ENCODE measurements at places on chromosomes 7 and 10.

DNA sequence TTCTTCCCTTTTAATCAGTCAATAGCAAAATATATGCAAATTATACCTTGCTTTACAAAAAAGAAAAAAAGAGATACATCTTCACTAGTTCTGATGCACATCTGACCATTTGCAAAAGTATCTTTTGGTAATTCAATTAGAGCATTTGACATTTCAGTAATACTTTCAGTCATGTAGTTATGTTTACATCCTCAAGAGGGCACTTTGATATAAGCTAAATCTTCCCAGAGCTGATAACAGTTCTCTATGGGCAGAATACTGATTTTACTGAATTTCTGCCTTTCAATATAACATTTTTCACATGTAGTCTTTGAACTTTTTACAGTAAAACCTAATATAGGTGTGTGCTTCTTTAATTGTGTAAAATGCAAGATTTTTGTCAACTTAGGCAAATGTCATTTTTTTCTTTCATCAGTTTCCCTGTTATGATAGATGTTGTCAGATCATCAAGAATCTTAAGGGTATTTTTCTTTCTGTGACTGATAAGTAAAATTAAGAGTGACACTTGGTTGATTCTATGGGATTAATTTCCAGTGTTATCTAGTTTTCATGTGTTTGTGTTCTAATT is 703.5 kb upstream of the SEMA3D start:
- DNase-seq, result no peak

DNA sequence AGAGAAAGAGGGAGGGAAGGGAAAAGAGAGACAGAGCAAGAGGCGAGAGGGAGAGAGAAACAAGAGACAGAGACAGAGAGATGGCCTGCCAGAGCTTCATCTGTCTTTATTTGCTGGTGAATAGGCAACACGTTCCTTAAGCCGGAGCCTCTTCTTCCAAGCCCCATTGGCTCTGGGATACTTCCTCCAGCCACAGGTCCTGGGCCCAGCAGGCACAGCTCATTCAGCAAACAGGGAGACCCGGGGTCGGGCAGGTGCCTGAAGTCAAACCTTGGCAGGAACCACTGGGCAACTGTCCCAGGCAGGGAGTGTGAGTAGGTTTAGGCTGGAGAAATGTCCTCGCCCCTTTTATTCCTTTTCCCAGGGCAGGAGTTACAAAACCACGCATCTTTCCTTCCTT is 68.2 kb downstream of the MYL10 start:
- no peak for DNase-seq

GRCh38 chr7:142567201-142568075 is 181.8 kb upstream of the PRSS1 start:
- no peak for DNase-seq

DNA sequence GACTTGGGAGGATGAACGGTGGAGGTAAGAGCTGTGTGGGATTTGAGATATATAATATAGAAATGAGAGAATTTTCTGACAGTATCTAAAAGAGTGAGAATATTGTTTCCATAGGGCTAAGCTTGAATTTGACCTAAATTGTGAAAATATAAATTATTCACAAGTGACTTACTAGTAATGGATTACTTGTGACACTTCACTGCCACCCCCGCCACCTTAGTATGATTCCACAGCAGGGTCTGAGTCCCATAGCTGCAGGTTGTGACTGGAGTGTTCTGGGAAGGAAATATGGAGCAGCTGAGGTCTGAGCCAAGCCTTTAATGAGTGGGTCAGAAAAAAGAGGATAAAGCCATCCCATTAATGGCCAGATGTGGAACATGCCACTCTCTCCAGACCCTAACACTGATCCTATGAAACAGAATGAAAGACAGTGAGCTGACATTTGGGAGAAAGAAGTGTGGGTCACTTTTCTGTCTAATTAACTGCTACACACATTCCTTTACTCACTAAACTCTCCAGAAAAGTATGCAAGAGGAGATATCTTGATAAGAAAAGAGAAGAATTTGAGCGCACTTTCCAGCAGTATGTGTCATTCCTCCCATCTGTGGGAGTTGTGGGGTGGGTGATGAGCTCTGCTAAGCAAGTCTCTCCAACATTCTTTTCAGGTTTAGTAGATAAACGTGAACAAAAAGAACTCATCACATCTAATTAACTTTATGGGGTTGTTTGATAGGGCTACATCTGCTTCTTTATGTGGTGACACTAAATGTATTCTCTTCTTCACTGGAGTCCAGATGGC is 1193.4 kb downstream of the SORCS3 start:
- DNase-seq, result no peak

- no peak for DNase-seq
Observed at GRCh38 chr10:113426181-113426877, 126.5 kb upstream of the HABP2 start.

DNA sequence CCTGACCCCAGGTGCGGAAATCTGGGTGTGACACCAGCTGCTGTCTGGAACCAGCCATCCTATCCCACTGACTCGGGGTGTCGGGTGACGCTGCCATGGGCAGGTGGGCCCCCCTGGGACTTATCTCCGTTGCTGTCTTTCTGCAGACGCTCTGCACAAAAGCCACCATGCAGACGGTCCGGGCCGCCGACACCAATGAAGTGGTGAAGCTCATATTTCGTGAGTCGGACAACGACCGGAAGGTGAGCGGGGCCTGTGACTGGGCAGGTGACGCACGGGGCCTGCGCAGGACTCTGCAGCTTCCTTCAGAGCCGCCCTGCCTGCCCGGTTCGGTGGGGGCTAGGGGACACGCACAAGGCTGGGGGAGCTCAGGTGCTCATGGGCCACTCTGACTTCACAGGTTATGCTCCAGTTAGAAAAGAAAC is 36.6 kb downstream of the NKX6-2 start:
- no peak for DNase-seq

DNA sequence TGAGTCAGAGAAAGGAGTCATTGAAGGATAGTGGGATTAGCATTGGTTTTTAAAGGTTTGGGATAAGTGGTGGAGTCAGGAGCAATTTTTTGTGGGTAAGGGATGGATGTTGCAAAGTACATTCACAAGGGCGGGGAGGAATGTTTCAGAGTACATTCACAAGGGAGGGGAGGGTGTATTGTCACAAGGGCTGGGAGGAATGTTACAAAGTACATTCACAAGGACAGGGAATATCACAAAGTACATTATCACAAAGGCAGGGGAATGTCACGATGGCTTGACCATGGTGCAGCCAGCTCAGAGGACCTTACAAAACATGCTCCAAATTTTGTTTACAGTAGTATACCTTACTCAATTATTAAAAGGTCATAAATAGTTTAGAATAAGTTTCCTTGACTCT is 30.3 kb downstream of the C1GALT1 start:
- no peak for DNase-seq

- no peak for DNase-seq
Observed at GRCh38 chr10:119246862-119247549, 39.6 kb downstream of the GRK5 start.

DNA sequence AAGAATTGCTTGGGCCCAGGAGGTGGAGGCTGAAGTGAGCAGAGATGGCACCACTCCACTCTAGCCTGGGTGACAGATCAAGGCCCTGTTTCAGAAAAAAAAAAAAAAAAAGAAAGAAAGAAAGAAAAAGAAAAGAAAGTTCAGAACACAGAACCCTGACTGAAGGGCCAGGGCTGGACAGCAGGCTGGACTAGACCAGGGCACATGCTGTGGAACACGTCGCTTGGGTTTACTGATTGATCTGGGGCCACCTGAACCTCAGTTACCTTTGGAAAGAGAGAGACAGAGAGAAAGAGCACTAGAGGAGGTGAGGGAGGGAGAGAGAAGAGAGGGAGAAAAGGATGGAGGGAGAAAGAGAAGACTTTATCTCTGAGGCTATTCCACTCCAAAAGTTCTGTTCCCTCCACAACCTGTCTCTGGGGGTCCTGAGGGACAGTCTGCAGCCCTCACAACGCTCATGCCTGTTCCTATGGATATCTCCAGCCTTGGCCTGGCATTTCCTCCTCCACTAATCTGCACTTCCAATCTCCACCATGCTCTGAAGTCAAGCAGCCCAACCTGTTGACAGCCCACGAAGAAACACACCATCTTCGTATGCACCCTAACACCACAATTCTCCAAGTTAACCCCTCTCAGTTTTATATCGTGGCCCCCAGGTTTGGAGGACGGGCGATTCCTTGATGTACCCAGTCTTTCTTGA is 81.8 kb downstream of the COBL start:
- DNase-seq, result no peak

GRCh38 chr7:28937619-28938018 is 20.5 kb downstream of the TRIL start:
- no peak for DNase-seq

- no peak for DNase-seq
Observed at GRCh38 chr10:68329506-68329861, 2.4 kb upstream of the HNRNPH3 start.

DNA sequence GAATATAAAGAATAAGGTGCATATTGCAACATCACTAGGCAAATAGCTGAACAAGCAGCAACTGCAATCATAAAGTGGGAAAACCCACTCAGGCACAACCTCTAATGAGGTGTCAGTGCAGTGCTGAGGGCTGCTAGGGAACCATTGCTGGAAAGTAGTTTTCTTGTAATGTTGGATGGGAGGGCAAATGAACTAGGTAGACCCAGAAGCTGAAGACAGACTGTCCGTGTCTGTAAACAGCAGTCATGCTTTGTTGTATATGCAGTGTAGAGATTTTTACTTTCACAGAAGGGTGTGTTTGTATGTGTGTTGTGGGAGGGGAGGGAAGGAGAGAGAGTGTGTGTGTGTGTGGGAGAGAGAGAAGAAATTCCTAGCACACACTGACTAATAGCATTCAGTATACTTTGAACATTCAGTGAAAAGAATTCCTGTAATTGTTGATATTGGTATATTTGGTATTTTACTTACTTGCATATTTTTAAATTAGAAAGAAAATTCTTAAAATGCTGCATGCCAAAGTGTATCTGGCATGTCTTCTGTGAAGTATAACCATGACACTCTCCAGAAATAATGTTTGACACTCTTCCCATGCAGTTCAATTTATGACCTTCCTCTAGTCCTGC is 28.8 kb downstream of the ITGB8 start:
- no peak for DNase-seq

DNA sequence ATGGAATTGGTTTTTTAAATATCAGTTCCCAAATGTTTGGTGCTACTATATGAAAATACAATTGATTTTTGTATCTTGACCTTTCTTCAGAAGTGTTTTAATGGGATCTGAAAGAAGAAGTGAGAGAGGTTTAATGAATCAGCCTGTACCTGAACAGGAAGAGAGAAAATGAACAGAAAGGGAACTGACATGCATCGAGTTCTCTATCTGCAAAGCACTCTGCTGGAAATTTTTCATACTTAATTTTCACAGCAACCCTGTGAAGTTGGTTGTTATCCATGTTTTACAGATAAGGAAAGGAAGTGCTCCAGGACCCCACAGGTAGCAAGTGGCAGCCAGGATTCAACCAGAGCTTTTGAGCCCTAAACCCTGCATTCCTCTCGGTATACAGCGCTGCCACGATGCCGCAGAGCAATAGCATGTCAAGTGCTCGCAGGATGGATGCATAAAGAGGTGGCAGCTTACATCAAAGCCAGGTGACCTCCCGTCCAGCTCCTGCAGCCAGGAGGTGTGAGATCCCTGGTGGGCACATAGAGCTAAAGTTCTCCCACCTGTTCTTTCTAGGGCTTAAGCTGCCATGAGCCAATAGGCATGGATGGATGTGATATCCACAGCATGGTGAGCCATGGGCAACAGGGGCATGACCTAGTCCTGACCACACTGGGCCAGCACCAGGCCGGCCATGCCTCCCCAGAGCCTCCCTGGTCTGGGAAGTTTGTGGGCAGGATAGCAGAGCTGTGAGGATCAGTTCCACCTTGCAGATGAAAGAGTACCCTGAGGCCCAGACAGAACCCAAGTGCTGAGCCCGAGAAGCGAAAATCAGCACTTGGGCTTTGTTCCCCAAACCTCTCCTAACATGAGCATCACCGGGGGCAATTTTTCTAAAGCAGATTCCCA is 57.2 kb downstream of the CALML3 start:
- no peak for DNase-seq

DNA sequence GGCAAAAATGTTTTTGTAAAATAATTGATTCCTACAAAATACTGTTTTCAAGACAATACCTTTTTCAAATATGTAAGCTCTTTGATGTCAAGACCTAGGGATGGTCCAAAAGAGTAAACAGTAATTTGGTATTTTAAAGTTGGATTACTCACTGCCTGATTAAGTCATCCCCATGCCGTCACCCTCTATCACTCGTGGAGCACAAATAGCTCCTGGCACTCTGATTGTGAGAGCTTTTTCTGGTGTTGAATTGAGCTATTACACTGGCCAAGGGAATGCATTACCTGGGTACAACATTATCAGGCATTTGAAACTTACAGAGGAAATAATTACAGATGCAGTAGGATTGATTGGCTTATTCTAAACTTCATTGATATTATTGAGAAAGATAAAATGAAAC is 231.9 kb upstream of the GRM3 start:
- DNase-seq, result no peak

DNA sequence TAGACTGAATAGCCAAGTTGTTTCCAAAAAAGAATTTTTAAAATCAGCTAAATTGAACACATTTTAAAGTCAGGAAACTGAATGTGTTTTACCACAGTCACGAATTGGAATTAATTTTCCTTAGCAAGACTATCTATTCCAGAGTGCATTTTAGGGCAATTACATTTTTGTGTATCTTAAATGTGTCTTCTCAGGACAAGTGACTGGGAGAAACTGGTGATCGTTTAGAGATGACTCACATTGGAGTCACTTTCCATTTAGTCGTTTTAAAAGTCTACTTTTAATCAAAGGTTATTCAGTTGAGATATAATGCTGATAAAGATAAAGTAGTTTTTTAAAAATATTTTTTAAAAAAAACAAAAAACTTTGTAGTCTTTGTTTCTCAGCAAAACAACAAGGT is 191.7 kb upstream of the SLC26A5 start:
- DNase-seq, result no peak

- no peak for DNase-seq
Observed at GRCh38 chr10:124171561-124171960, 78.2 kb upstream of the CHST15 start.

DNA sequence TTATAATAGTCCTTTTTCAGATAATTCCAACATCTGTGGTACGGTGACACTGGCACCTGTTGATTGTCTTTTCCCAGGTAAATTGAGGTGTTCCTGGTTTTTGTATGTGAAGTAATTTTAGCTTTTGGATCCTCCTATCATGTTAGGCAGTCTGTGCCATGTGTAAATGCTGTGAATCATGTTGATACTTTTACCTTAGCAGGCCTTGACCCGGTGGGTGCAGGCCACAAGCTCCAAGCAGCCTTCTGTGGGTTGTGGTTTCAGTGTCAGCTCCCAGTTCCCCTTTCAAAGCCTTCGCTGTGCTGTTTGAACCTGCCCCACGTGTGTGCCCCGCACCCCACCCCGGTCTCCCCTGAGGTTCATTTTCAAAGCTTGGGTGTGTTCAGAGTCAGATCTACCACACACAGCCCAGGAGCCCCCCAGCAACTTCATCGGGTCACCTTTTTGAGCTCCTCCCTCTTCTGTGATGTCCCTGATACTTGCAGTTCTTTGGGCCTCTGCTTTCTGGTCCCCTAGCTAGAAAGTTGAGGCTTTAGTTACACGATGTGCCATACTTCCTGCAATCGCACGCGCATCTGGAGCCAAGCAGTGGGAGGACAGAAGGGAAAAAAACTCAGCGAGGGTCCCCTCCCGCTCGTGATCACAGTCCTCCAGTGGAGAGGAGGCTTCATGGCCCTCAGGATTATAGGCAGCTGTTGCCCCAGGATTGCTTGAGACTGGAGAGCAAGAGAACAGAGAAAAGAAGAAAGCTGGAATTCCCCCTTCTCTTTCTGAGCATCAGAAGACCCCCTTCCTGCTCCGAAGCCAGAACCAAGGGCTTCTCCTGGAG is 8.7 kb upstream of the BHLHA15 start:
- DNase-seq, result peak; percentile 79
